Activated naive CD8-positive, alpha-beta T cell treated with anti-CD3 and anti-CD28 coated beads for 36 hours (primary cell): ENCODE measurements at places on chromosomes 16 and 17.

- DNase-seq = no peak
Observed at GRCh38 chr17:40884708-40885512, at the start of gene KRT20. Gene KRT20 (minus strand): TSS chr17:40885242. CDS start chr17:40885185, 57 bp downstream.

GRCh38 chr17:29643817-29644160 is 21.1 kb upstream of the CORO6 start:
- DNase-seq = no peak

DNA sequence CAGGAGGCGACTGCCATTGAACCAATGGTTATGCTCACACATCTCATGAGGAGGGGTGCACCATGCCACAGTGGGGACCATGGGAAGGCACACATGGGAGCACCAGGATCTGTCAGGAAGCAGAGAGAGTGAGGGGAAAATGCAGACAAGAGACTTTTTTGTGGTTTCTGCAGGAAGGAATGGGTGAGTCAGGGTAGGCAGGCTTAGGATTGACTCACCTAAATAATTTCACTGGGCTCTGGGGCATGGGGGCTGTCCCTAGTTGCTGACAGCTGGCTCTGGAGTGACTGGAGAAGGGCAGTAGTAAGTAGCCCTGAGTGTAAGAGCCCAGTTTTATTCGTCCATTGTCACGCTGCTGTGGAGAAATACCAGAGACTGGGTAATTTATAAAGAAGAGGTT is 202.4 kb downstream of the AXIN2 start:
- peak; percentile 47 for DNase-seq

DNA sequence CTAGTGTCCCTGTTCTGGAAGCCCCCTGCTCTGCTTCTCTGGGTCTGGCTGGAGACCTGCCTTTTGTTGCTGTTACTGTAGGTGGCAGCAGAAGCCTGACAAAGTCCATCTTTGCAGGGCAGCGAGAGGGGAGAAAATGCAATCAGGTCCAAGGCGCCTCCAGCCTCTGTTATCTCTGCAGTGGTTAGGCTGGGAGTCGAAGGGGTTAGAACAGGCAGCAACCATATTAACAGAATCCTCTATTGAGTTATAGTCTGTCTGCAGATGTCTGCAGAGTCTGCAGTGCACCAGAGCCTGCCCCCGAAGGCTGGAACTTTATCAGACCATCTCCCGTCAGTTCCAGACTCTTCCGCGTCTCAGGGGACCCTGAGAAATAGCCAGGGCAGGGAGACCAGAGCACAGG is 404.9 kb upstream of the EEF2KMT start:
- no peak for DNase-seq

DNA sequence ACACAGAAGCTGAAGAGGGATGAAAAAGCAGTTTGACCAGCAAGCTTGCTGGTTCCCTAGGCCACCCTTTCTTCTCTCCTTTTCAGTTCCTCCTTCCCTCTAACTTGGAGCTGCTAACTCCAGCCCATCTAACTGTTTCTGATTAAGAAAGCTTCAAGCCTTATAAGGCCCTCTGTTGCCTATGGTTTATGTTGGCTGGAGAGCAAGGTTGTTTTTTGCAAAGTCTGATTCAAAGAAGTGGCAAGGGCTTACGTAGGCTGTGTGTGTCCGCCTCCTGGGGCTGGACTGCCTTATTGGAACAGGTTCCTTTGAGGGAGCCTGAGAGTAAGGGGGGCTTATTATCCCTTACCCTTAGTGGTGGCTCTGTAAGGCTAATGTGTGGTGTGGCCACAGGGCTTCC is 7.1 kb downstream of the AKAP1 start:
- no peak for DNase-seq

GRCh38 chr16:12201216-12201615 is 224.7 kb downstream of the SNX29 start:
- DNase-seq = no peak

DNA sequence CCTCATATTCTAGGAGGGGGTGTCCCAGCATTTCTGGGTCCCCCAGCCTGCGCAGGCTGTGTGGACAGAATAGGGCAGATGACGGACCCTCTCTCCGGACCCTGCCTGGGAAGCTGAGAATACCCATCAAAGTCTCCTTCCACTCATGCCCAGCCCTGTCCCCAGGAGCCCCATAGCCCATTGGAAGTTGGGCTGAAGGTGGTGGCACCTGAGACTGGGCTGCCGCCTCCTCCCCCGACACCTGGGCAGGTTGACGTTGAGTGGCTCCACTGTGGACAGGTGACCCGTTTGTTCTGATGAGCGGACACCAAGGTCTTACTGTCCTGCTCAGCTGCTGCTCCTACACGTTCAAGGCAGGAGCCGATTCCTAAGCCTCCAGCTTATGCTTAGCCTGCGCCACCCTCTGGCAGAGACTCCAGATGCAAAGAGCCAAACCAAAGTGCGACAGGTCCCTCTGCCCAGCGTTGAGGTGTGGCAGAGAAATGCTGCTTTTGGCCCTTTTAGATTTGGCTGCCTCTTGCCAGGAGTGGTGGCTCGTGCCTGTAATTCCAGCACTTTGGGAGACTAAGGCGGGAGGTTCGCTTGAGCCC is 11.6 kb downstream of the STH start:
- DNase-seq = no peak

GRCh38 chr17:42253578-42253977 is 22.6 kb downstream of the STAT5B start:
- no peak for DNase-seq

DNA sequence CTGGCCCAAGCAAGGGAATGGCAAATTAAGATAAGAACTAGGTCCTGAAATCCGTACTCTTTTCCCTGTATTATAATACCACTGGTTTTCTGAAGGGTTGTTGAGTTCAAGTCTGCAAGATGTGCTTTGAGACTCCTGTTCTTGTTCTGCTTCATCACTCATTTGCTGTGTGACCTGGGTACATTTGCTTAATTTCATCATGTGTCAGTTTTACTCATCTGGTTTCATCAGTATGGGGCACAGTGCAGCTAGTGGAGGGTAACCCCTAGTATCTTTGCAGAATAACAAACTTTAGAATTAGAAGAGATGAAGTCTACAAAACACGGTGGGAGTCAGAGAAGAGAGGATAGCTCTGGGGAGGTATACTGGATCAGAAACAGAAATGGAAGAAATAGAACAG is 21.9 kb upstream of the EFCAB13 start:
- DNase-seq = no peak

- DNase-seq = no peak
Observed at GRCh38 chr16:87705771-87706277, 60.0 kb downstream of the KLHDC4 start.

DNA sequence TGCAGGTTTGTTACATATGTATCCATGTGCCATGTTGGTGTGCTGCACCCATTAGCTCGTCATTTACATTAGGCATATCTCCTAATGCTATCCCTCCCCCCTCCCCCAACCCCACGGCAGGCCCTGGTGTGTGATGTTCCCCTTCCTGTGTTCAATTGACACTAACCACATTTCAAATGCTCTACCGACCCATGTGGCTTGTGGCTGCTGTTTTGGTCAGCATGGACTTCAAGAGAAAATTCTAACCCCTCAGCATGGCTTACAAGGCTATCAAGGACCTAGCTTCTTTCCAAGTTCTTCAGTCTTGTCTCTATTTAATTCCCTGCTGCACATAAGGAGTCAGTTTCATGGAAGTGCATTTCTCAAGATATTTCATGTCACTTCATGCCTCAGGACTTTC is 52.9 kb downstream of the MMD start:
- no peak for DNase-seq

DNA sequence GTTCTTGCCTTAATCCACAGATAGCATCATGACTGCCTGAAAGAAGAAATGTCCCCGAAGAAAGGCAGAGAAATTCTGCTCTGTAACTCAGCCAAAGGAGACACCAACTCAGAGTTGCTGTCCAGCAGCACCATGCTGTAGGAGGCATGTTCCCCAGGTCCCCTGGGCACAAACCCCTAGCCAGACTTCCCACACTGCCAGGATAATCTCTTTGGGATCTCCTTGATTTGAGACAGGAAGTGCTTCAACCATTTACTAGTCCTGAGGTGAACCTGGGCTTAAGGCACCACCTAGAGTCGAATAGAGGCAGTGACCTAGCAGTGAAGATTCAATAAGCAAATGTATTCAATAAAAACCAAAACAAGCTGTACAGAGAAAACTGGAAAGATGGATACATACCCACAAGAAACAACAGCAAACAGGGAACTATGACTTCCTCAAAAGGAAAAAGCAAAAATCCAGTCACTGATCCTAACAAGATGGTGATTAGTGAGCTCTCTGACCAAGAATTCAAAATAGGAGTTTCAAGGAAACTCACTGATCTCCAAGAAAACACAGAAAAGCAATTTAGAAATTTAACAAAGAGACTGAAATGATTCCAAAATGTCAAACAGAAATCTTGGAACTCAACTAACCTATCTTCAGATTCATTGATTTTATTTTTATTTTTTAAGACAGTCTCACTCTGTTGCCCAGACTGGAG is 5.7 kb downstream of the OR4D2 start:
- DNase-seq = peak; percentile 22

DNA sequence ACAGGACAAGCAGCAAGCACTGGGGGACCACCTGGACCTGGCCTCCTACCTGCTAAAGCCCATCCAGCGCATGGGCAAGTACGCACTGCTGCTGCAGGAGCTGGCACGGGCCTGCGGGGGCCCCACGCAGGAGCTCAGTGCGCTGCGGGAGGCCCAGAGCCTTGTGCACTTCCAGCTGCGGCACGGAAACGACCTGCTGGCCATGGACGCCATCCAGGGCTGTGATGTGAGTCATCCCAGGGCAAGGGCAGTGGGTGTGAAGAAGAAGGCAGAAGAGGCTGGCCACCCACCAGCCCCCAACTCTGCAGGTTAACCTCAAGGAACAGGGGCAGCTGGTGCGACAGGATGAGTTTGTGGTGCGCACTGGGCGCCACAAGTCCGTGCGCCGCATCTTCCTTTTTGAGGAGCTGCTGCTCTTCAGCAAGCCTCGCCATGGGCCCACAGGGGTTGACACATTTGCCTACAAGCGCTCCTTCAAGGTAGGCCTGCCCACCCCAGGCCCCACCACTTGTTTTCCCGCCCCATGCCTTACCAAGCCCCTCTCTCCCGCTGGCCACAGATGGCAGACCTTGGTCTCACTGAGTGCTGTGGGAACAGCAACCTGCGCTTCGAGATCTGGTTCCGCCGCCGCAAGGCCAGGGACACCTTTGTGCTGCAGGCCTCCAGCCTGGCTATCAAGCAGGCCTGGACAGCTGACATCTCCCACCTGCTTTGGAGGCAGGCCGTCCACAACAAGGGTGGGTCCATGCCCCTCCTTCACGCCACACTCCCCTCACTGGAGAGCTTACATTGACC is 7.3 kb downstream of the PLEKHG4 start:
- no peak for DNase-seq

GRCh38 chr16:55051571-55052347 is 121.1 kb downstream of the IRX5 start:
- DNase-seq = no peak

DNA sequence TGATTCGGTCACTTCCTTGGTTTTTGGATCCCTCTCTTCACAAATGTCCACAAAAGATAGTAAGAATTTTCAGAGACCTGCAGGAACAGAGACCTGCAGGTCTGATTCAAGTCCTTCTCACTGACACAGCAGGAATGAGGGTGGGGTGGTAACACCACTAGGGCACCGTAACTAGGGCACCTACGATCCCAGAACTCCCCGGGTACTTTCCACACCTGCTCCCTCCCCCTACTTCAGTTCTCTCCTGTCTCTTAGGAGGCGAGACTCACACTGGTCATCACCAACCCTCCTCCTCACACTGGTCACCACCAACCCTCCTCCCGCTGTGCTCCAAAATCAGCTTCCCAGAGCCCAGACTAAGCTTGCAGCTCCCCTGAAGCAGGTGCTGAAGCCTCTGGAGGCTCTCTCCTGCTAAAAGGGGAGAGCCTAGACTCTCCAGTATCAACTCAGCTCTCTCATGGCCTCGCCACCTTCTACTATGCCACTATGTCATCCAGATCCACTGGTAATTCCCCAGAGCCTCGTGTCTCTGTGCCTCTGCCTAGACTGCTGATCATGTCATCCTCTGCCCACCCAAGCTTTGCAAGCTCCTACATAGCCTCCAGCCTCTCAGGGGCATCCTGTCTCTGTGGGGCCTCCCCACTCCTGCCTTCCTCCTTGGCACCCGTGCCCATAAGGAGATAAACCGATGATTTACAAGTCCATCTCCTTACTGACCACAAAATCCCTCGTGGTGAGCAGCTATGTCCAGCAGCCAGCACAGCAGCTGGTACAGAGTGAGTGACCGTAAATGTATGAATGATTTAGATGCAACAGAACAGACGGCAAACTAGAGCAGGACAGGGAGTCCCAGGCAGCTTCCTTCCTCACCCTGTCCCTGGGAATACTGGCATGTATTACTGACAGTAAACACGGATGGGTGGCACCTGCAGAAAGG is 63.4 kb upstream of the GSG1L start:
- DNase-seq = no peak

- no peak for DNase-seq
Observed at GRCh38 chr17:80633207-80633606, 88.6 kb downstream of the RPTOR start.

DNA sequence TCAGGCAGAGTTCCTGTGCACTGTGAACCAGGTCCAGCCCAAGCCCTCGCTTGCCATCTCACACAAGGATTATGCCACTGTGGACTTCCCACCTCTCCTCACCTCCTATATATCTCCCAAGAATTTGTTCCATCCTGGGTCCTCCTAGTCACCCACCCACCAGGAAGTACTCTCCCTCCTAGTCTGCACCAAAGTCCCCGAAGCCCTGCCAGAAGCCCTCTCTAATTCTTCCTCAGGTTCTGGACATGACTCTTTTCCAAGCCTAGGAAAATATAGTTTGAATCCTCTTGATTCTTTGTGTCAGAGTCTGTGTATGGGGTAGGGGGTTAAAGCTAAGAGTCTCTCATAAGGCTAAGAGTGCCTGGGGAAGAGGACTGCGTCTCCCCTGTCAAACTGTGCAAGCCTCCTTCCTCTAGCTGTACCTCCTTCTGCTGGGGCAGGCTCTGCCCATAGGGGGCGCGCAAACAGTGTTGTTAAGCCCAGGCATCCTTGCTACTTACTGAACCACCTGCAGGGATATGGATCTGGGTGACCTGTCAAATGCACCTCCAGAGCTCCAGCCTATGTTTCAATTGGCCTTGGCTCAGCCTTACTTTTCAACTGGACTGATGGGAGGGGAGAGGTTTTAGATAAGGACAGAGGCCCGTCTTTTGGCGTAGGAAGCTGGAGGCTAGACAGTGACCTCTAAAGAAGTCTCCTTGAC is 16.6 kb upstream of the DLX4 start:
- DNase-seq = peak; percentile 79

DNA sequence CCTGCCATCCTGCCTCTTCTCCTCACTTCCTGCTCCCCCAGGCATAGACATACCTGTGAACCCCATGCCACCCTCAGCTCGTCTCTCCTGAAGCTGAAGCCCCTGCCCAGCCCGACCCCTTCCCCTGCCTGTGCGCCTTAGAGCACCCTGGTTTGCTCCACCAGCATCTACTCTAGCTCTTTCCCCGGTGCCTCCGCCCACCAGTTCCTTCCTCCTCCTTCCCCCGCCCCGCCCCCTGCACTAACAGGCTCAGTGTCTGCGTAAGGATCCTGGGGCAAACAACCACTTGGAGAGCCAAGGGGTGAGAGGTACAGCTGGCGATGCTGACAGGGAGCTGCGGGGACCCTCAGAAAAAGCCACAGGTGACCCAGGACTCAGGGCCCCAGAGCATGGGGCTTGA is 1.9 kb downstream of the GPR142 start:
- peak; percentile 49 for DNase-seq
